MCF 10A (cell line): ENCODE measurements at places on chromosomes 7 and 10. TPM values are rescaled to one million over a fixed set of nuclear protein-coding genes. Genes with fewer than 3 reads are reported as not detected.

DNA sequence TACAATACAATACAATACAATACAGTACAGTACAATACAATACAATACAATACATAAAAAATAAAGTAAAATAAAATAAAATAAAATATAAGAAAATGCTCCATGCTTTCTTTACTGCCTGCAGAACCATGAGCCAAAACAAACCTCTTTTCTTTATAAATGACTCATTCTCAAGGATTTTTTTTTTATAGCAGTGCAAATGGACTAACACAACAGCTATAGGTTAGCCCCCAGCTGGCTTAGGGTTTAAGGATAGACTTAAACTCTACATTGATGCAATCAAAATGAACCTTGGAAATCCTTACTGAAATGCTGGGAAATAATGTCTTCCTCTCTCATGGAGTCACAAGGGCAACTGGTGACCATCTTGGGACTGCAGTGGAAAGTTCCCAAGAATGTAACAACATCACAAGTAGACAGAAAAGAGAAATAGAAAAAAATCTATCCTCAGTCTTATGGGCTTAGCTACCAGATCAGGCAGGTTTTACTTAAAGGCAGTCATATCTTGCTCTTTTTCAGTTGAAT lies 348.9 kb downstream of the ARL4A start:
- H3K27me3 ChIP-seq, result no peaks in the 10 kb centered on the region
- peak; percentile 47 for DNase-seq
- peaks cover 14% of the 10 kb centered on the region for H3K4me1 ChIP-seq
- no peaks in the 10 kb centered on the region for H3K36me3 ChIP-seq
- H3K4me3 ChIP-seq, result no peak overlapping the region
- H3K27ac ChIP-seq, result no peak overlapping the region

- no peak overlapping the region for H3K27ac ChIP-seq
- no peaks in the 10 kb centered on the region for H3K36me3 ChIP-seq
- peak; percentile 66 for DNase-seq
- H3K4me3 ChIP-seq, result no peak overlapping the region
- peaks cover 55% of the 10 kb centered on the region for H3K27me3 ChIP-seq
Measured at GRCh38 chr10:25725917-25726716, 207.9 kb upstream of the MYO3A start.

- peaks cover 53% of the 10 kb centered on the region for H3K36me3 ChIP-seq
- DNase-seq, result no peak
- H3K4me3 ChIP-seq, result no peak overlapping the region
- no peaks in the 10 kb centered on the region for H3K4me1 ChIP-seq
- no peak overlapping the region for H3K27ac ChIP-seq
Measured at GRCh38 chr7:5375925-5376324, 47.7 kb downstream of the TNRC18 start.

- DNase-seq, result no peak
- H3K36me3 ChIP-seq, result no peaks in the 10 kb centered on the region
- H3K27me3 ChIP-seq, result no peaks in the 10 kb centered on the region
- H3K4me3 ChIP-seq, result no peak overlapping the region
Measured at GRCh38 chr10:23341004-23341403, 3.6 kb downstream of the C10orf67 start.

DNA sequence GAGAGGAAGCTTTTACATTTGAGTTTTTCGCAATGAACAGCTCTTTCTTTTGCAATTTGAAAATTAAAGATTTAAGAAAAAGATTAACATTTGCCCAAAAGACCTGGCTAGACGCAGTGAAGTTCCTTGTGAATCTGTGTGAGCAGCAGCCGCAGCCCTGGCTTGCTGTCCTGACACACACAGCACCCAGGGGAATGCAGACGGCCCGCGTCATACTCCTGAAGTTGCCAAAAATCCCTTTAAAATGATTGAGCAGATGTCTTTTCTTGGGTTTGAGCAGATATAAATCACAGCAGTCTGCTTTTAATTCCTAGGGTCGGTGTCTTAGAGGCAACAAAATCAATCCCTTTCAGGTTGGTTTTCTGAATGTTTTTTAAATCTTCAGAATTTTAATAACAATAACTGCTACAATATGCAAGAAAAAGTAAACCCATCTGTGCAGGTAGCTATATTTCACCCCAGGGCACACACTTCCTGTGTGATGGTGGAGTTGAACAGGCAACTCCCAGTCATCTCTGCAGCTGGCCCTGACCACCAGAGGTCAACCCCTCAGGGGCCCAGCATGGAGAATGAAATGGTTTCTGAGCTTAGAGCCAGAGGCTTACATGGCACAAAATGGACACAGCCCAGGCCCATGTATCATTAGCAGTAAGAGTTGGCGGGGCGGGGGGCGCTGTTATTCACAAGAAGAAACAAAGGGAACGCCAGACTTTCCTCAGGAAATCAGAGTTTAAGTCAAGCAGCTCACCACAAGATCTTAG lies 32.2 kb upstream of the TRIL start:
- peak; percentile 38 for DNase-seq
- H3K27ac ChIP-seq, result peak overlapping the region; percentile 78

The CLCN1 gene
- total RNA-seq, result not detected in 2 replicates

The VSTM4 gene
- not detected in 2 replicates for total RNA-seq

The CCDC3 gene
- total RNA-seq, result 0.10 TPM in 1 of 2 replicates, not detected in the other

The SLC29A4 gene
- 0.56 and 0.96 TPM in 2 replicates for total RNA-seq

The SPRN gene
- total RNA-seq, result not detected in 2 replicates

The SLC18A3 gene
- total RNA-seq, result not detected in 2 replicates
